Left cardiac atrium (tissue), 4 donors: ENCODE measurements at places on chromosomes 2 and 18. TPM values are rescaled to one million over a fixed set of nuclear protein-coding genes. Genes with fewer than 3 reads are reported as not detected.

DNA sequence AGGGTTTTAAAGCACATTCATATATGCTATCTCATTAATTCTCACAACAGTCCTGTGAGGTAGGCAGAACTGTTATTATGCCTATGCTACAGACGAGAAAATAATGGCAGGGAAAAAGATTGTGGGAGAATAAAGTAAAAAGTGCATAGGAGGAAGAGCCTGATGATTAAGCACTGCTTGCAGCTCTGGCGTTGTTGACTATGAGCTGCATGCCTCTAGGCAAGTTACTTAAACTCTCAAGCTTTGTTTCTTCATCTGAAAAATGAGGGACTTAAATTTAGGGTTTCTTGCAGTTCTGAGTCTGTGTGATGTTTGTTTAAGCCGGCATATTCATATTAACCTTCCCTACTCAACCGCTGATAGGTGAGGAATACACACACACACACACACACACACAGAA is 51.6 kb upstream of the RAPH1 start:
- no peak for DNase-seq

DNA sequence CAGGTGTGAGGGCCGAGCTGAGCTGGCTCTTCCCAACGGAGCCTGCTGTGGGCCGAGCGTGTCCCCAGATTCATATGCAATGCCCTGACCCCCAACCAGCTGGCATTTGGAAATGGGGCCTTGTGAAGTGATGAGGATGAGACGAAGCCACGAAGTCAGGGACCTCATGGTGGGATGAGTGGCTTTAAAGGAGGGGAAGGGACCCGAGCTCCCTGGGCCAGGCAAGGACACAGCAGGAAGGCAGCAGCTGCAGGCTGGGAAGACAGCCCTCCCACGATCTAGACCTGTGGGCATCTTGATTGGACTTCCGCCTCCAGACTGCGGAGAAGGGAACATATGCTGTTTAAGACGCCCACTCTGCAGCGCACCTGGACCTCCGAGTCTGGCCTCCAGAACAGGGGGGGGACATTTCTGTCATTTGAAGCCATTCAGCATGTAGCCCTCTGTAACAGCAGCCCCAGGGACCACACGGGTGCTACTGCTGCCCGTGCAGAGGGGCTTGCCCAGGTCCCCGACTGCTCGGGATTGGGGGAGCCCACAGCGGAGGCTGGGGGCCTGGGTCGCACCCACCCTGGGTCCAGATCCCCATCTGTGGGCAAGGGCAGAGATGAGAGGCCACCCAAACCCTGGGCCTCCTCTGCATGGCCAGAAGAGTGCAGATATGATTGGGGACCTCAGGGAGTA is 27.2 kb downstream of the KIF1A start:
- DNase-seq, result no peak

DNA sequence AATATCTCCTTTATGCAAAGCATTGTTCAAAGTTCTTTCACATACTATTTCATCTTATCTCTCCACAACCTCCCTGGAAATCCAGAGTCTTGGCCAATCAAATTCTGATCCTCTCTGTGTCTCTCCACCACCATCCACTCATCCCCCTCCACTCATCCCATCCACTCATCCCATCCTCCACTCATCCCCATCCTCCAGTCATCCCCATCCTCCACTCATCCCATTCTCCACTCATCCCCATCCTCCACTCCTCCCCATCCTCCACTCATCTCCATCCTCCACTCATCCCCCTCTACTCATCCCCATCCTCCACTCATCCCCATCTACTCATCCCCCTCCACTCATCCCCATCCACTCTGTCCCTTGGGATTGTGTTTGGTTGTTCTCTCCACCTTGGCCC is 101.1 kb downstream of the BCL2 start:
- no peak for DNase-seq

DNA sequence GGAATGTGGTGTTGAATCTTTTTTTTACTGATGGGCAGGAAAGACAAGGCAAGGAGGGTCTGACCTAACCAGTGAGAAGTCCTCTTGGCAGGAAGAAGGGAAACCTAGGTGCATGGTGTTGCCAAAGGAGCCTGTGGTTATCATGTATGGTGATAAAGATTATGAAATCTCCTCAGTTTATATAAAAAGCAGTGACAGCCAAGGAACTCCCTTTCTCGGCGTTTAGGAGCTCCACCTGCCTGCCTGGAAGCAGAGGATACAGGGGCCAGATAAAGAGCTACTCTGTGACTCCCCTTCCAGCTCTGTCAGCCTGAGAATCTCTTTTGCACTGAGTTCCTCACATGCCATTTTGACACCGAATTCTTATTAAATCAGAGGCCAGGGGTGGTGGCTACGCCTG is 26.1 kb downstream of the COLEC12 start:
- DNase-seq, result no peak

DNA sequence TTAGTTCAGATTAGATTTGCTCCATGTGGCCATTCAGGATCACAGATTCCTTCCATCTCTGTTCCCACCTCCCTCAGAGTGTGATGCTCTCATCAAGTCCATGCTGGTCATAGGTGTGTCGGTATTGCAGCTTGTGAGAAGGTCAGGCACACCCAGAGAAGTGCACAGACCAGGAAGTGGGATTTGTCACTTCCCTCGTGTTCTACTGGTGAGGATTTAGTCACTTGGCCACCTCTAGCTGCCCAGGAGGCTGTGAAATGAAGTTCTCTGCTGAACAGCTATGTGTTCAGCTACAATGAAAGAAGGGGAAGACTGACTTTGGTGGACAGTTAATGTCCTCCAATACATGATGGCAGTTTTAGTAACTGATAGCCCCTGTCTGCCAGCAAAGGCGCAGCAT is 3.5 kb upstream of the LANCL1 start:
- no peak for DNase-seq

DNA sequence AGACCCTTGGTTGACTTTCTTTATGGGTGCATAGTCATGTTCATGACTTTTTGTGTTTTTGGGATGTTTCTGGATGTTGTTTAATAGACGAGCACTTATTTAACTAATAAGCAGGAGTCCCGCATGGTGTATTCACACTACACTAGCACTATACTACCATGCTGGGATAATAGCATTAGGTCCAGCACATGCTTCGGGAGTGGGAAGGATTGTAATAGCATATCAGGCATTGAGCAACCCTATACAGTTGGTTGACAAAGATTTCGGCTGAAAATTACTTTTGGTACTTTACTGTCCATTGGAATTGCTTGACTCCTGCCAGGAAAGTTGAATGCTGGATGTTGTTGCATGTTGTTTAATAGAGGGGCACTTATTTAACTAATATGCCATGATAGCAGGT is 2.8 kb downstream of the SH3RF3 start:
- DNase-seq, result no peak

DNA sequence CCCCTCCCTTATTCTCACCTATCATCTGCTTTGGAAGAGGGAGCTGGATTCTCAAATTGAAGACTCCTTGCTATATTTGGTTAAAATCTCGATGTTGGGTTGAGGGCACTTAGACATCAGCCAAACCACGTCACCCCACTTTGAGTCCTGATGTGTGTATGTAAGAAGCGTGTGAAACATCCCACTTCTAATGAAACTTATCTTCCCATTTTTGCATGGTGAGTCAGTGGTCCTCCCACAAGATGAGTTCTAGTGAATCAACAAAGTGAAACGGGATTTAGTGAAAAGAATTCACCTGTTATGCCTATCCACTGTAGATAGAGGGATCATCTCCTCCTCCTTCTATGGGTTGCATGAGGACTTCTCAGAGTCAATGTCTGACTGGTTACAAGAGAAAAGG is 51.4 kb upstream of the SPRED2 start:
- DNase-seq, result no peak

DNA sequence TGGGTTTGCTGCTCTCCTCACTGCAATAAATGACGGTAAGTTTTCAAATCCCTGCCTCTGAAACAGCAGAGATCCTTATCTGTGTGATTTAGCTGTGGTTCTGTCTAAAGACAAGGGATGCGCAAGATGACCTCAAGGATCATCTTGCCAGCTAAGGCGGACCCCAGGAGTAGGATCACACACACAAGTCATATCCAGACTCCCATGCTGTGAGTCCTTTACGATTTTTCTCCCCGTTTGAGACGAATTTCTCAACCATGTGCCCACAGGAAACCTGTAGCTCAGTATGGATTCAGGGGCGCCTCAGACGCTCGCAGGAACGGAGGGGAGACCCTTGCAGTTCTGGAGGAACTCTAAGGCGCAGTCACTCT is 11.1 kb upstream of the DCTN1 start:
- no peak for DNase-seq

GRCh38 chr2:199404841-199405240 is 52.9 kb downstream of the SATB2 start:
- no peak for DNase-seq

GRCh38 chr2:15990151-15991101 is 50.1 kb downstream of the MYCN start:
- DNase-seq, result no peak

DNA sequence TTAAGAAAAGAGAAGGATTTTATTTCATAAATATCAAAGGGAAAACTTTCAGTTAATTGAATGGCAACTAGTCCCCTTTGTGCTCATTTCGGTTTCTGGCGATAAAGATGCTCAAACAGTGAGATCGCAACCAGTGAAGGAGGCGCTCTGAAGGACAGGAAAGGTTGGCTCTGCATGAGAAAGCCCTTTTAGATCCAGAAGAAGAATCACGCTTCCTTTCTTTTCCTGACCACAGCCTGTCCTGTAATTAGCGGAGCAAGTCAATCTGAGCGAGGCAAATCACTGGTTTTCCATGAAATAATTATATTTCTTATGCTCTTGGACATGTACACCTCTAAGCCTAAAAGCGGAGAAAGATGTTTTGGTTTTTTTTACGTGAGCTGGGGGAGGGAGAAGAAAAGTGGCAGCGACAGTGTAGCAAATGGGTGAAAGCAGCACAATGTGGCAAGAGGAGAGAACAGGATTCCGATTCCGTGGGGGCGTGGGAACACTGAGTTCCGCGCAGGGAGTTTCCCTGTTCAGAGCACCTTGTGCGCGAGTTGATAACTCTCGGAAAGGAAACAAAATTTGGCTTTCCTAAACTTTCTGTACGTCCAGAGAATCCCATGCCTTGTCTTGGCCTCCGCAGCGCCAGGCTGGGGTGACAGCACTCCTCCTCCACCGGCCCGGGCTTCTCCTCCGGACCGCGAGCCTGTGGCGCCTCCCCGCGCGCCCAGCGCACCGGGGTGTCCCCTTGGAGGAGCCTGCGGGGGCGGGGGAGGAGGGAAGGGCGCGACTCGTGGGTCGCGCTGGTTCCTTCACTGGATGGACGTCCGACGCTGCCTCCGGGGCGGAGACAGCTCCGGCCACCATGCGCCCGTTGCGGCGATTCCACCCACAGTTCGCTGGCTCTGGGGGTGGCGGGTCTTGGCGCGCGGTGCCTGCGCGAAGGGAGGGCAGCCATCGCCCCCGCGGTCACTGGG is 620 bp upstream of the SLC9A2 start:
- peak; percentile 26 for DNase-seq

- no peak for DNase-seq
Observed at GRCh38 chr2:98142106-98142791, 55.3 kb downstream of the VWA3B start.

KIAA2012 gene
- not detected for total RNA-seq

TUBB8B gene
- not detected for total RNA-seq

ABHD3 gene
- 6.6 TPM for total RNA-seq
